ENCODE measurements at places on chromosomes 7 and 10. TPM values are rescaled to one million over a fixed set of nuclear protein-coding genes. Genes with fewer than 3 reads are reported as not detected.

GRCh38 chr10:74870191-74870590 is 43.8 kb downstream of the KAT6B start:
- DNase-seq, result no peak
- no peak overlapping the region for H3K27ac ChIP-seq
- peaks cover 14% of the 10 kb centered on the region for H3K4me1 ChIP-seq
- no peaks in the 10 kb centered on the region for H3K27me3 ChIP-seq
- H3K4me3 ChIP-seq, result no peak overlapping the region

GRCh38 chr7:116232920-116233319 is 22.6 kb downstream of the TES start:
- DNase-seq, result no peak
- H3K4me3 ChIP-seq, result no peak overlapping the region
- no peaks in the 10 kb centered on the region for H3K27me3 ChIP-seq
- peaks cover 51% of the 10 kb centered on the region for H3K4me1 ChIP-seq
- H3K36me3 ChIP-seq, result no peaks in the 10 kb centered on the region

DNA sequence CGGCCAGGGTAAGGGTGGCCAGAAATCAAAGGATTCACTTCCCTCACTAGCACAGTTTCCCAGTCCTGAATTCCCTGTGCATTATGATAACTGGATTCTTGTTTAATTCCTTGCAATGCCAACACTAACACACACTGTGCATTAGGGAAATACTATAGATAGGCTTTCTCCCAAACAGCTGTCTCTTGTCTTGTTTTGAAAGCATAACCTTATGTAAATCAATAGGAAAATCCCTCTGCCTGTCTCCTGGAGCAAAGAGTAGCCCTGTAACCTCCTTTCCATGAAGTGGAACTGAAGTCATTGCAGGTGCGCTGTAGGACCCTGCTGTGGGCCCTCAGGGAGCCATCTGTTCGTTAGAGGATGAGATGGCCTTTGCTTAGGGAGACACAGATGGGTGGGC is 82.8 kb upstream of the FAM171A1 start:
- no peaks in the 10 kb centered on the region for H3K27me3 ChIP-seq
- H3K4me1 ChIP-seq, result no peaks in the 10 kb centered on the region
- no peak for DNase-seq

GRCh38 chr7:55500117-55500756 is 72.1 kb downstream of the VOPP1 start:
- no peak overlapping the region for H3K27ac ChIP-seq
- peaks cover 20% of the 10 kb centered on the region for H3K36me3 ChIP-seq
- no peak overlapping the region for H3K4me3 ChIP-seq
- no peaks in the 10 kb centered on the region for H3K27me3 ChIP-seq

- H3K4me1 ChIP-seq, result no peaks in the 10 kb centered on the region
- H3K4me3 ChIP-seq, result no peak overlapping the region
- no peaks in the 10 kb centered on the region for H3K27me3 ChIP-seq
- H3K36me3 ChIP-seq, result no peaks in the 10 kb centered on the region
Measured at GRCh38 chr10:59060852-59061251, 115.6 kb upstream of the PHYHIPL start.

Gene C10orf62
- total RNA-seq, result not detected

Gene DYDC2
- total RNA-seq, result 4.2 TPM

Gene HMX3
- not detected for total RNA-seq

Gene PTEN
- 101 TPM for total RNA-seq

Gene TMEM196
- not detected for total RNA-seq

DNA sequence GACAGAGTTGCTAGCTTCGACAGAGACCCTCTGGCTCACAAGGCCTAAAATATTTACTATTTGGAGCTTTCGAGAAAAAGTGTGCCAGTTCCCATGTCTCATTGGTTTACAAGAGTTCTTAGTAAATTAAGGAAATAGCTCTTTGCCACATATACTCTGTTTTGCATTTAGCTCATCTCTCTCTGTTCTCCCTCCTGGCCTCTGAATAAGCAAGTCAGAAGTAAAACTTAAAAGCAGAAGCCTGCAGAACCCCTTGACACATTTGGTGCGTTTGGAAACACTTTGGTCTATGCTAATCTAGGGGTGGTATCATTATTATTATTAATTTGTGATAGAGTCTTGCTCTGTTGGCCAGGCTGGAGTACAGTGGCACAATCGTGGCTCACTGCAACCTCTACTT is 6.4 kb downstream of the CARD11 start:
- no peak overlapping the region for H3K4me3 ChIP-seq
- H3K27me3 ChIP-seq, result peaks cover 5% of the 10 kb centered on the region
- H3K4me1 ChIP-seq, result no peaks in the 10 kb centered on the region
- no peak overlapping the region for H3K27ac ChIP-seq

- H3K4me1 ChIP-seq, result peaks cover 58% of the 10 kb centered on the region
- H3K4me3 ChIP-seq, result no peak overlapping the region
- H3K36me3 ChIP-seq, result no peaks in the 10 kb centered on the region
- DNase-seq, result no peak
- no peaks in the 10 kb centered on the region for H3K27me3 ChIP-seq
Measured at GRCh38 chr10:75428434-75429158, 2.8 kb upstream of the LRMDA start.

Gene H2BK1
- total RNA-seq, result not detected

Gene MMD2
- total RNA-seq, result not detected

Gene HOXA6
- total RNA-seq, result 4.6 TPM

Gene TRAPPC14
- 24.3 TPM for total RNA-seq

GRCh38 chr10:127903789-127904188 is 3.1 kb upstream of the PTPRE start:
- peaks cover 4% of the 10 kb centered on the region for H3K27me3 ChIP-seq
- H3K36me3 ChIP-seq, result no peaks in the 10 kb centered on the region
- no peak for DNase-seq
- peaks cover 21% of the 10 kb centered on the region for H3K4me1 ChIP-seq
- H3K4me3 ChIP-seq, result no peak overlapping the region

DNA sequence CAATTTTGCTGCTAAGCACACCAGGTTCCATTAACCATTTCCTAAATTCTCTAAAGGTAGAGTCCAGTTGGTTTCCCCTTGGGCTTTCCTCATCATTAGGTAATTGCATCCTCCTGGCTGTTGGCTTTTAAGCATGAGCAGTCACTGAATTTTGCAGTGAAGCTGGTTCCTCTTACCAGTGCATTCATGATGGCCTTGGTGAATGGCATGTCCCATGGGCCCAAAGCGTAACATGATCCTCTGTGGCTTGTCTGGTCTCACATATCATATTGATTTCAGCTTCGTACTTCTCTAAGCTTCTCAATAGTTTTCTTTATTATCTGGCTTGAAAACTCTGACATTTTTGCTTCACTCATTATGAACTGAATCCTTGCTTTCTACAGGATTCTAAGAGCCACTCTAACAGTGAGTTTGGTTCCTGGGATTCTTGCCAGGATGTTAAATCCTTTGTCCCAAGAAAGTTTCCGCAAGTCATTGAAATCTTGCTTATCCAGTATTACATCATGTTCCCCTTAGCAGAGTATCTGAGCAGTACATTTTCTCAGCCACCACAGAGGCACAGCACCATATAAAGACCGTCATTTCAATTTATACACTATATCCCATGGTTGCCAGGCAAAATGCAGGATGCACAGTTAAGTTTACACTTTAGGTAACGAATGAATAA is 134.2 kb downstream of the PTN start:
- no peaks in the 10 kb centered on the region for H3K4me1 ChIP-seq
- no peaks in the 10 kb centered on the region for H3K27me3 ChIP-seq
- no peak overlapping the region for H3K4me3 ChIP-seq
- H3K27ac ChIP-seq, result no peak overlapping the region
- no peaks in the 10 kb centered on the region for H3K36me3 ChIP-seq

Gene C7orf57
- 1.6 TPM for total RNA-seq

DNA sequence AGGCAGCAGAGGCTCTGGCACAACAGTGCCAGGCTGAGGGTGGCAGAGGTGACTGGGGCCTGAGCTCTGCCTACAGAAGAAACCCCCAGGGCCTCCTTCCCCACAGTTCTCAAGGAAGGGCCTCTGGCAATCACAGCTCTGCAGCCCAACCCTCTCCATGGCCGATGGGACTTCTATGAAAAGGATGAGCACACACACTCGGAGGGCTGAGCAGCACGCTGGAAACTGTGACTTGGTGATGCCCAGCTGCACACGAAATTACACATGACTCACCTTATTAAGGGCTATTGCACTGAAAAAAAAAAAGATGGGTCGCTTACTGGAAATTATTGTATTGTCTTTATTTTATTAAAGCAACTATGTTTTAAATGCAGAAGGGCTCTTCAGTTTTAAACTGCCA is 42.9 kb upstream of the LRRC18 start:
- H3K4me3 ChIP-seq, result no peak overlapping the region
- H3K36me3 ChIP-seq, result no peaks in the 10 kb centered on the region
- H3K27ac ChIP-seq, result no peak overlapping the region

- DNase-seq, result no peak
- H3K4me3 ChIP-seq, result no peak overlapping the region
- H3K27ac ChIP-seq, result no peak overlapping the region
- H3K4me1 ChIP-seq, result no peaks in the 10 kb centered on the region
- H3K36me3 ChIP-seq, result no peaks in the 10 kb centered on the region
Measured at GRCh38 chr7:39265641-39266591, 288.2 kb downstream of the POU6F2 start.

- DNase-seq, result no peak
- H3K4me3 ChIP-seq, result no peak overlapping the region
- H3K27me3 ChIP-seq, result no peaks in the 10 kb centered on the region
- no peaks in the 10 kb centered on the region for H3K36me3 ChIP-seq
- H3K27ac ChIP-seq, result no peak overlapping the region
- no peaks in the 10 kb centered on the region for H3K4me1 ChIP-seq
Measured at GRCh38 chr7:36057323-36057722, 95.7 kb upstream of the EEPD1 start.

GRCh38 chr10:45580371-45581215 is 92.0 kb downstream of the ZFAND4 start:
- peaks cover 23% of the 10 kb centered on the region for H3K4me1 ChIP-seq
- H3K27ac ChIP-seq, result peak overlapping the region; percentile 54
- H3K36me3 ChIP-seq, result no peaks in the 10 kb centered on the region
- DNase-seq, result no peak
- H3K27me3 ChIP-seq, result no peaks in the 10 kb centered on the region

DNA sequence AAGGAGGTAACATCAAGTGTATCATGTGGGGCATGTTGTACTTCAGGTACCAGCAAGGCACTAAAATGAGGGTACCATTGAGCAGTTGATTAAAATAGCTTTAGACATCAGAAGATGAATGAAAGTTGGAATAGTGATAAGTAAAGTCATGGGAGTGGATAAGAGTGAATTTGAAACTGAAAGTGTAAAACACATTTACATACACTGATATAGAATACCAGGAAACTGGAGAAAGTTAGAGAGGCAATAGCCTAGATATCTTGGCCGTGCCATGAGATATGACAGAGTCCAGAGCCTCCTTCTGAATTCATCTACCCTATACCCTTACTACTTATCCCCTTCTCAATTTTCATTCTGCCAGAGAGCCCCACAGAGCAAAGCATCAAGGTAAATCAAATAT is 76.6 kb downstream of the GRM3 start:
- H3K27me3 ChIP-seq, result no peaks in the 10 kb centered on the region
- DNase-seq, result no peak
- H3K4me3 ChIP-seq, result no peak overlapping the region
- H3K27ac ChIP-seq, result no peak overlapping the region

Gene SLC16A9
- total RNA-seq, result 0.83 TPM

GRCh38 chr7:108345710-108346336 is 110.4 kb downstream of the NRCAM start:
- H3K27me3 ChIP-seq, result no peaks in the 10 kb centered on the region
- no peak for DNase-seq
- H3K36me3 ChIP-seq, result no peaks in the 10 kb centered on the region

Gene AMZ1
- total RNA-seq, result 0.47 TPM

DNA sequence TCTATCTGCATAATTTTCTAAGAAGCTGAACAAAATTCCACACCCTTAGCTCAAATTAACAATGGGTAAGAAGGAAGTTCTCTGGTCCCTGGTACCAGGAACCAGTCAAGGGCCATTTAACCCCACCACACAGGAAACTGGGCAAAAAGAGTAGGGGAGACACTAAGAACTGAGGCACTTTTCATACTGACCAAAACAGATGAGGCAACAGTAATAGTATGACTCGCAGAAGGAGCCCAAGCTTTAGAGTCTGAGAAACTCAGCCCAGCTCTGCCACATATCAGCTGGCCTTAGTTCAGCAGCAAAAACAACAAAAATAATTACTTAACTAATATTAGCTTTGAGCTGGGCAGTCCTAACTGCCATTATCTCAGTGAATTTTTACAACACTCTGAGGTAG is 221.2 kb downstream of the FAM107B start:
- H3K27ac ChIP-seq, result peak overlapping the region; percentile 61
- no peaks in the 10 kb centered on the region for H3K36me3 ChIP-seq
- DNase-seq, result no peak
- no peaks in the 10 kb centered on the region for H3K27me3 ChIP-seq
- H3K4me3 ChIP-seq, result no peak overlapping the region
- peaks cover 72% of the 10 kb centered on the region for H3K4me1 ChIP-seq

- no peaks in the 10 kb centered on the region for H3K27me3 ChIP-seq
- no peak overlapping the region for H3K27ac ChIP-seq
- no peaks in the 10 kb centered on the region for H3K4me1 ChIP-seq
- no peaks in the 10 kb centered on the region for H3K36me3 ChIP-seq
Measured at GRCh38 chr7:125927556-125927955, 997.9 kb upstream of the POT1 start.

DNA sequence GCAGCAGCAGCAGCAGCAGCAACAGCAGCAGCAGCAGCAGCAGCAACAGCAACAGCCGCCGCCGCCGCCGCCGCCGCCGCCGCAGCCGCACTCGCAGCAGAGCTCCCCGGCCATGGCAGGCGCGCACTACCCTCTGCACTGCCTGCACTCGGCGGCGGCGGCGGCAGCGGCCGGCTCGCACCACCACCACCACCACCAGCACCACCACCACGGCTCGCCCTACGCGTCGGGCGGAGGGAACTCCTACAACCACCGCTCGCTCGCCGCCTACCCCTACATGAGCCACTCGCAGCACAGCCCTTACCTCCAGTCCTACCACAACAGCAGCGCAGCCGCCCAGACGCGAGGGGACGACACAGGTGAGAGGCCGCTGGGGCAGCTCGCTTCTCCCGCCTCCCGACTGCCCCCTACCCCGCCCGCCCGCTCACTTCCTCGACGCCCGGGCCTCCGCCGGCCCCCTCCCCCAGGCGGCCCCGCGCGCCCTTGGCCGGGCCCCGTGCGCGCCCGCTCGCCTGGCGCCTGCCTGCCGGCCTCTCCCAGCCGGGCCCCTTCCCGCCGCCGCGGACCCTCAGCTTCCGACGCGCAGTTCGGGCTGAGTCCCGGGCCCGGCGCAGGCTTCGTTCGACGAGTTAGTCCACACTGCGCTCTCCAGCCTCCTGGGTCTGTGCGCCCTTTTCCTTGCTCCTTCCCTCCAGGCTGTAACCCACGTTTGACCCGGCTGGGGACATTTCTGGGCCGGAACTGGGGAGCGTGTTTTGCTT is 882 bp downstream of the DLX6 start:
- H3K4me3 ChIP-seq, result peak overlapping the region; percentile 37
- H3K4me1 ChIP-seq, result peaks cover 13% of the 10 kb centered on the region
- DNase-seq, result no peak
- peaks cover 100% of the 10 kb centered on the region for H3K27me3 ChIP-seq

GRCh38 chr7:1661461-1661860 is 8.6 kb upstream of the ELFN1 start:
- no peak for DNase-seq
- peaks cover 56% of the 10 kb centered on the region for H3K27me3 ChIP-seq
- H3K4me1 ChIP-seq, result peaks cover 13% of the 10 kb centered on the region
- no peak overlapping the region for H3K4me3 ChIP-seq

- DNase-seq, result no peak
- no peaks in the 10 kb centered on the region for H3K4me1 ChIP-seq
- H3K27ac ChIP-seq, result no peak overlapping the region
- H3K36me3 ChIP-seq, result no peaks in the 10 kb centered on the region
- no peak overlapping the region for H3K4me3 ChIP-seq
Measured at GRCh38 chr10:64316416-64316815, 795.2 kb downstream of the REEP3 start.

Gene CFAP58
- 1.1 TPM for total RNA-seq
